Caki2 (cell line): ENCODE measurements at places on chromosomes 6 and 20. TPM values are rescaled to one million over a fixed set of nuclear protein-coding genes. Genes with fewer than 3 reads are reported as not detected.

DNA sequence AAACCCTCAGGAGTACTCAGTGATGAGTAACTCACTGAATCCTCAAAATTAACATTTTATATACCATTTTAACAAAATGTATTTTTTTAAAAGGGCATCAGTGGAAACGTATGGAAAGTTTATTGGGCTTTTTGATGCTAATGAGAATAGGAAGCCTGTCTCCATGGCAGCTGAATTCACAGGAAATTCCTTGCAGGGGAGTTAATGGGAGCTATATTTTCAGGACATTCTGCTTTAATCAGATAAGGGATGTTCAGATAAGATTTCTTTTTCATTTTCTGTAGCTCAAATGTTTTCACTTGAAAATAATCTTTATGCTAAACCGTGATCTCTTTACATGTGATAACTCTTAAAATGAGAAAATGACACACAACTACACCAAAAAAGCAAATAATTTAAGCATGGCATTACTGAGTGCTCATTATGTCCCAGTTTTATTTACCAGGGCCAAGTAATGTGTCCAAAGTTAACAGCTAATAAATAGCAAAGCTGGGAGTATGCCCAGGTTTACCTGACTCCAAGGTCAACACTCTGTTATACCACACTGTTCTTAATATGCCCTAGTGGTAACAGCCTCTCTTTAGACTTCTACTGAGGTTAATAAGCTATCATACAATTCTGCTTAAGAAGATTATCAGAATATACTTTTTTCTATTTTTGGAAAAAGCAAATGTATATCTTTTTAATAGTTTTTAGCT is 348.1 kb downstream of the GRIK2 start:
- no peak for DNase-seq

DNA sequence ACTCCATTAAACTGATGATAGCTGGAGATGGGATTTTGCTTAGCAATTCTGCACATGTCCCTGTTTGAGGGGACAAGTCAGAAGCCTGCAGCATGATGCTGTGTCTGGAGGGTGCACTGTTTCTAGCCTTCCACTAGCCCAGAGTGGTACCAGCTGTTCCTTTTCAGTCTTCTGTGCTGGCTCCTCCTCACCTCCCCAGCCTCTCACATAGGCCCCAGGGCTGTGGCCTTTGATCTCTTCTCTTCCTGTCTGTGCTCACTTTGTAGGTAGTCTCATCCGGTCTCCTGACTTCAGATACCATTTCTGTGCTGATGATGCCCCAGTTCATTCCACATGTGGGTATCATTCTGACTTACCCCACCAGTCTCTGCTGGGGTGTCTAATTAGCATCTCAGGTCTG is 126.3 kb downstream of the HIVEP1 start:
- DNase-seq: no peak

- DNase-seq: no peak
Measured at GRCh38 chr6:43890197-43891062, 120.4 kb downstream of the VEGFA start.

GRCh38 chr6:111664565-111665030 is 58.9 kb upstream of the TRAF3IP2 start:
- DNase-seq: no peak

- DNase-seq: peak; percentile 50
Measured at GRCh38 chr6:142844065-142844755, 100.8 kb downstream of the HIVEP2 start.

DNA sequence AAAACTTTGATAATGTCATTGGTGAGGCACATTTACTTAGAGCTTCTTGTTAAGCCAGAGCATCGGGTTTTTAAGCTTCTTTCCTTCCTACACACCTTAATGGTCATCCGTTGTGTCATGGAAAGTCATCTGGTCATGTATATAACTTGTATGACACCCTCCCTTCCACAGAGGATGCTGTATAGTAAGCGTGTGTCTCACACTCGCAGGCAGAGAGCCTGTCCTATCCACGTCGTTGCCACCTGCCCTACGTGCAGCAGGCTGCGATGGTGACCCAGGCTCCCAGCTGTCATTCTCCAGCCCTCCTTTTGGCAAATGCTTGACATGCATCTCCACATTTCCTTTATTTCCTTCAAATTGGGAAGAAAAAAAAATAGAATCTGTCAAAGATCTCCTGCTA is 85.6 kb downstream of the MYB start:
- no peak for DNase-seq

GRCh38 chr20:46512943-46513844 is at the start of gene ZNF334:
Gene ZNF334, minus strand, starts transcription at chr20:46513559. Its CDS starts 1,457 bp downstream, at chr20:46512102.
- DNase-seq: peak; percentile 6

The PDSS2 gene
- 21.1 and 22.3 TPM in 2 replicates for total RNA-seq

DNA sequence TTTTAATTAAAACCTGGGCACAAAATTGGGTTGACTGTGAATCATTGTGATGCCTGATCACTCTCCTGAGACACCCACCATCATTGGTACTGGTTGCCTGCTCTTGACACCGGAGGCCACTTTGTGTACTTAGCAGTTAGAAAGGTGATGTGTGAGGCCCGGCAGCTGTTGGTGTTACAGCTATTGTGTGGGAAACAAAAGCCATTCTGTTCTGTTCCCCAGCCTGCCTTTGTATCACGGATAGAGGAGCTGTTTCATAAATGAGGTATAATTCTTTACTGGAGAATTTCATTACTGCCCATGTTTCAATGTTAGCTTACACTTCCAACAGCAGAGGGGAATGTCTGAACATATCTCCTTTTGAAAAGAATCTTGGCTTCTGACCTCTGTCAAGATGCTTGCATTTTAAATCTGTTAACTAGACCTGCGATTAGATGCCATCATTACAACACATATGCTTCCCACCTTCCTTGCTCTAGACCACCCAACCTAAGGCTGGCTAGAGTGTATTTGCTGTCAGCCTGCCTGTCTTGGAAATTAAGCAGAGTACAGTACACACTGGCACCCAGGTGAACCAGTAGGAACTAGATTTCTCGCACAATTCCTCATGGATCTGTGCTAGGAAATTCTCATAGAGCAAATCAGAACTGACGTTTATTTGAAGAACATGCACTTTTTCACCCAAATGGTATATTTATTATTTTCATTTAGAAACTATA is 142.4 kb upstream of the INSM1 start:
- DNase-seq: no peak

- DNase-seq: no peak
Measured at GRCh38 chr6:158397578-158397977, 85.3 kb downstream of the TULP4 start.

- no peak for DNase-seq
Measured at GRCh38 chr20:44580581-44581268, 1.7 kb upstream of the PKIG start.
